NCI-H524 (cell line): ENCODE measurements at places on chromosomes 16 and 17.

DNA sequence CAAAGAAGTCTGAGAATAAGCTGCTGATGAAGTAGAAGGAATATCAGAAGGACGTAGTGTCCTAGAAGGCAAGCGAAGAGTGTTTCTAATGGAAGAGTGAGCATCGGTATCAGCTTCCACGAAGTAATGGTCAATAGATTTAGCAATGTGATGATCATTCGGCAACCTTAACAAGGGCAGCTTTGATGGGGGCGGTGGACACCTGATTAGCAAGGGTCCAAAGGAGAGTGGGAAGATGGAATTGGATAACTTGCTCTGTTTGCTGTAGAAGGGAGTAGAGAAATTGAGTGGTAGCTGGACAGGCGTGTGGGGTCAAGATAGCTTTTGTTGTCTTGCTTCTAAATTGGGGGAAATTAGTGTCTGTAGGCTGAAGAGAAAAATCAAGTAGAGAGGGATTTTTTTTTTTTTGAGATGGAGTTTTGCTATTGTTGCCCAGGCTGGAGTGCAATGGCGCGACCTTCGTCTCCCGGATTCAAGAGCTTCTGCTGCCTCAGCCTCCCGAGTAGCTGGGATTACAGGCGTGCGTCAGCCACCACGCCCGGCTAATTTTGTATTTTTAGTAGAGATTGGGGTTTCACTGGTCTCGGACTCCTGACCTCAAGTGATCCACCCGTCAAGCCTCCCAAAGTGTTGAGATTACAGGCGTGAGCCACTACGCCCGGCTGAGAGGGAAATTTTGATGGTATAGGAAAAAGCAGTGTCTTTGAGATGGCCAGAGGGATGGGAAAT lies 13.9 kb upstream of the HES7 start:
- DNase-seq: no peak

DNA sequence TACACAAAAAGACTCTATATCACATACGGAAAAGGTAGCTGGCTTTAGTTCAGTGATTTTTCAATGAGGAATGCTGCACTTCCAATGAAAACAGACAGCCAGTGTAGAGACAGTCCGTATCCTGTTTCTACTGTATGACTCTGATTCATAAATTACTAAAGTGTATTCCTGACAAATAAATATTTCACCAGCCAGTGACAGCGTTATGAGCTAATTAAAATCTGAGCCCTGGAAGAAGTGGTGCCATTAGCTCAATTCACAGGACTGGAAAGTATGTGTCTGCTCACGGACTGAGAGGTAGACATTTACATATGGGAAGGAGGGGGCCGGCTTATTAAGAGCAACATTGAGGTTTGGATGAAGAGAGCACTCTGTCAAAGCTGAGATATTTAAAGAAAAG lies 207.9 kb upstream of the RBFOX1 start:
- DNase-seq: no peak

DNA sequence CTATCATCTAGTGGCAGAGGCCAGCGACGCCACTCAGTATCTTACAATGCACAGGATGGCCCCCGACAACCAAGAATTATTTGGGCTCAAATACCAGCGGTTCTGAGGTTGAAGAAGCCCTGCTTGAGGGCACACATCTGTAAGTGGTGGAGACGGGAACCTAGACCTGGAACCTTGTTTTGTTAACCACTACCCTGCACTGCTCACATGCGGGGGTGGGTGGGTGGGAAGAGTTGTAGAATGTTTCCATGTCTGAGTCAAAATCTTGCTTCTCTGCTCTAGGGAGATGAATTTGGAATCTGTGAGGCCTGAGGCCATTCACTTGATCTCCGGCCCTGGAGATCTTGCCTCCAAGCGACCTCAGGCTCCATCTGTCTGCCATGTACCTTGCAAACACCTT lies 44.1 kb downstream of the ABCC1 start:
- no peak for DNase-seq

DNA sequence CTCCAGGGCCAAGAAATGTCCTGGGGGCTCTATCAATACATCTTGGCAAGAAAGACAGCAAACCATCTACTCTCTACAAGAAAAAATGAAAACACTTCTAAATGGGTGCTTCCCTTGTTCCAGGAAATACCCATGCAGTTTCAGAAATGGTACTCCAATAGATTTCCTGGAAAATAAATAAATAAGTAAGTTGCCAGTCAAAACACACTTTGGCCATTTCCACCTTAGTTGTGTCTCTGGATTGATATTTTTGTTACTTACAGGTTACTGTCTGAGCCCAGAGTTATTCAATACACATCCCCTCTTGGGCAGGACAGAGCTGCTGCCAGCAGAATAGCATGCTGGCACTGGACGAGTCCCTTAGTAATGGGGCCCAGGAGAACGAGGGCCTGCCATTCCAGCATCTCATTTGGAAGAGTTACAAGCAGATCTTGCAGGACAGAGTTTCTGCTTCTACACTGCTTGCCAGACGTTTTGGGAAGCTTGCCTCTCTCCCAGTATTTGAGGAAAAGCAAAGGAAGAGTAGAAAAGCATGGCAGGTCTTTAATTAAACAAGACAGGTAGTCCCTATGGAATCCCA lies 100.5 kb downstream of the SMG6 start:
- no peak for DNase-seq

DNA sequence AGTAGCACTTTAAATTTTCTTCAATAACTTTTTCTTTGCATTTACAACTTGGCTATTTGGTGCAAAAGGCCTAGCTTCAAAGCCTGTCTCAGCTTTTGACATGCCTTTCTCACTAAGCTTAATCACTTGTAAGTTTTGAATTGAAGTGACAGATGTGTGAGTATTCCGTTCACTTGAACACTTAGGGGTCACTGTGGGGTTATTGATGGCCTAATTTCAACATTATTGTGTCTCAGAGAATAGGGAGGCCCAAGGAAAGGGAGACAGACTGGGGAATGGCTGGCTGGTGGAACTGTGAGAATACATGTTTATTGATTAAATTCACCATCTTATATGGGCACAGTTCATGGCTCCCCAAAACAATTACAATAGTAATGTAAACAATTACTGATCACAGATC lies 84.1 kb downstream of the TAOK1 start:
- DNase-seq: peak; percentile 65

- DNase-seq: no peak
These were observed 13.7 kb downstream of the WNT9B start for GRCh38 chr17:46865100-46865499.

DNA sequence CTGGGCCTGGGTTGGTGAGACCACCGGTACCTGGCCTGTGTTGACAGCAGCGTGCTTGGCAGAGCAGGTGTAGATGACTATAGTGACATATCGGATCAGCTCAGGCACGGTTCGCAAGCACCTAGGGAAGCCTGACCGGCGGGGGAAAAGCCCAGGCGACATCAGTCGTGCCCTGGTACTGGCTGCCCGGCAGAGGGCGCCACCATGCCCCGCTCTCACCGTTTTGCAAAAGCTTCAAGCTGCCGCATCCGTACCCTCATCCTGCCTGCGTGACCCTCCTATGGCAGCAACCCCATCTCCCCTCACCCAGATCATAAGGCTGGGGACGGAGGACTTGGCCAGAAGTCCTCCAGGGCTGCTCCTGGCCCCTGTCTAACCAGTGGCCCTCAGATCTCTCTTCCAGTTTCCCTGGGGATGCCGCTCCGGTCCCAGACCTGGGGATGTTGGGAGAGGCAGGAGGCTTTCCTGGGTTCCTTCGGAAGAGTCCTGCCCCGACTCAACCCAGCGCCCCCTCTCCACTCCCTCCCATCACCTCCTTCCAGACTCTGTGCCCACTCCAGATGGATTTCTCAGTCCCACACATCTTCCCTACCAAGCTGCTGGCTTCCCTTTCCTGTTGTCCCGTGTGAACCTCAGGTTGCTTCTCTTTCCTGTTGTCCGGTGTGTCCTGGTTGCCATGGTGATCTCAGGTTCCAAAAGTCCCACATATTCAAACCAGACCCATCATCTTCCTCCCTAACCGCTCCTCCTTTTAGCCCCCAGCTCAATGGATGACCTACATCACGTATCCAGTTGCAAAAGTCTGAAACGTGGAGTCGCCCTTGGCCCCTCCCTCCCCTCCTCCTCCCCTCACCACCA lies 13.7 kb downstream of the ALOX12B start:
- peak; percentile 9 for DNase-seq

DNA sequence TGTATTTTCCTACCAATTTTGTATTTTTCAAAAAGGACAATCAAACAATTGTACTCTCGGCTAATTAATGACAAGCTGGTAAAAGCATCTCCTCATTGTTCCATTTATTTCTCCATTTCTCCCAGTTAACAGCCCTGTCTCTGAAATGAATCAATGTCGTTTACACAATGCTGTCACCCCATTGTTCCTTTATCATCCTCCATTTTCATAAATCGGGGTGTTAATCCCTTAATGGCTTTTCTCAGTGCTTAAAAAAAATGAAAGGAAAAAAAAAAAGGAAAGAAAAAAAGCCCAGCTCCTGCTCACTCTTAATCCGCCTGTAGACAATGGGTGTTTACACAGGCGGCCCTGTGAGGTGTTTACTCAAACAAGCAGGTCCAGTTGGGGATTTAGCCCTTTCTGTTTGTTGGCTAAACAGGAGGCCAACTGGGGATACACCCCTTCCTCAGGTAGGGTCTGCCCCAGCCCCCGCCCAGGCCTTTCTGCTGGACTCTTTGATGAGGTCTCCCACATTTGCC lies 86.8 kb upstream of the SALL1 start:
- DNase-seq: no peak

DNA sequence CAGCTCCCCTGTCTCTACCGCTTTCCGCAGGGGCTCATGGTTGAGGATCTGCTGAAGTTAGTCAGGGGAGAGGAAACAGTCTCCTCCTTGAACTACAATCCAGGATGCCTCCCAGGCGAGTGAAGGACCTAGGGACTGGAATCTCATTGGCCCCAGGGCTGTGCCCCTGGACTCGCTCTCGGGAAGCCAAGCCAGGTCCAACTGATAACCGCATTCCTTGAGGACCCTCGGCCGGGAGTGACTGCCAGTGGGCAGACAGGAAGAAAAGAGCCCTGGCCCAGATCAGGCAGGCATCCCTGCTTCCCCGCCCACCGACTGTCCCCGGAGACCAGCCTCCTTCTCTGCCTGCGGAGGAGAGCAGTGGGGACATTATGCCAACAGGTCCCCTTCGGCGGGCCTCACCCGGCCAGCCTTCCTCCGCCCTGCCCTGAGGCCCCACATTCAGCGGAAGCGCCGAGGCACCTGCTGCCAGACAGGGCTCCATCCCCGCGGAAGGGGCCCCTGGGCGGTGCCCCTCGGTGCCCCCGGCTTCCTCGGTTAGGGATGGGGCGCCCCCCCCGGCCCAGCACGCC lies 776 bp downstream of the LRRC75A start:
- no peak for DNase-seq

DNA sequence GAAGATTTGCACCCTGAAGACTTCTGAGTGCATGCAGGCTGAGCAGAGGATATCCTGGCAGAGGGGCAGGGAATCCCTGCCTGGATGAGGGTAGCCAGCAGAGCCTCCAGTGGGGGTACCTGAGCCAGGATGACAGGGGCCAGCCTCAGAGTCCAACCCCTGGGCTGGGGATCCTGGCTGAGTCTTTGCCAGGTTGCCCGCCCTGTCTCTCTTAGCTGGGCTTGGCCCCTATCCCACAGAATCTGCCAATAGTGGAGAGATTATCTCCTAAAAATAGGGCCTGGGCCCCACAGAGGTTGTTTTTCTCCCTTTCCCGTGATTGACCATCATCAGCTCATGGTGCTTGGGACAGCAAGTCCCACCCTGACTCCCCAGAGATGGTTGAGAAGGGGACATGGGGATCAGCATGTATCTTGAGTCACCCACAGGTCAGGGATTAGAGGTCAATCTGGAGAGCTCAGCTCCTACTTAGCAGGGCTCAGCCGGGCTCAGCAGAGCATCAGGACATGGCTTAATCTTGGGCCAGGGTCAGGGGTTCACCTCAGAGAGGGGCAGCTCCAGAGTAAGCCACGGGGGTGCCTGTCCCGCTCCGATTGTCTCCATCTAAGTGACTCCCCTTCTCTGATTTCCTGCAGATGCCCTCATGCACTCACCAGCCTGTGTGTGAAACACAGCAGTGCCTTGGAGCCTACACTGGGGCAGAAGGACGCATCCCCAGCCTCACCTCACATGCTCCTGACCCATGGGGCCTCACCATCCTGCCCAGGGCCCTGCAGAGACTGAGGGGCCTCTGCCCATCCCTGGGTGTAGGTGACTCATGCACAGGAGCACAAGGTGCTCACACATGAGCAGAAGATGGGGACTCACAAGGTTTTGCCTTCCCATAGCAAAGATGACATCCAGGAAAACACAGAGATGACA lies 11.5 kb downstream of the CDH16 start:
- no peak for DNase-seq

- no peak for DNase-seq
These were observed at the start of gene NOD2 for GRCh38 chr16:50692999-50693781. NOD2 (plus strand) TSS chr16:50693606; CDS start chr16:50699496, 5,890 bp downstream.

DNA sequence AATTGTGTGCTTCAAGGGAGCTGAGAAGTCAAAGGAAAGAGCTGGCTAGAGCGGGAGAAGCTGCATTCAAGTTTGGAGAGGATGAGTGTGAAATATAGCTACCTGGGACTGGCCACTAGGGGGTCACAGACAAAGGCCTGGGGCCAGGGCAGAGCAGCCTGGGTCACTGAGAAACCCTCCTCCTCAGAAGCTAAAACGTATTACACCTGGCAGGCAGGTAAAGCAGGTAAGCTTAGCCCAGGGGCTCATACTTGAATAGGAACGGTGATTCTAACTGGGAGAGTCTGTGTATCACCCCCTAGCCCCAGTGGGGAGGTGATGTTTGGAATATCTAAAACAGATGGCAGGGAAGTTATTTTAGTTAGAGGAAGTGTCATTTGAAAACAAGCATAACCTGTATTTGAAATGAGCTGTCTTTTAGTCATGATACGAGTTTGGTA lies 6.8 kb downstream of the KRT37 start:
- no peak for DNase-seq

DNA sequence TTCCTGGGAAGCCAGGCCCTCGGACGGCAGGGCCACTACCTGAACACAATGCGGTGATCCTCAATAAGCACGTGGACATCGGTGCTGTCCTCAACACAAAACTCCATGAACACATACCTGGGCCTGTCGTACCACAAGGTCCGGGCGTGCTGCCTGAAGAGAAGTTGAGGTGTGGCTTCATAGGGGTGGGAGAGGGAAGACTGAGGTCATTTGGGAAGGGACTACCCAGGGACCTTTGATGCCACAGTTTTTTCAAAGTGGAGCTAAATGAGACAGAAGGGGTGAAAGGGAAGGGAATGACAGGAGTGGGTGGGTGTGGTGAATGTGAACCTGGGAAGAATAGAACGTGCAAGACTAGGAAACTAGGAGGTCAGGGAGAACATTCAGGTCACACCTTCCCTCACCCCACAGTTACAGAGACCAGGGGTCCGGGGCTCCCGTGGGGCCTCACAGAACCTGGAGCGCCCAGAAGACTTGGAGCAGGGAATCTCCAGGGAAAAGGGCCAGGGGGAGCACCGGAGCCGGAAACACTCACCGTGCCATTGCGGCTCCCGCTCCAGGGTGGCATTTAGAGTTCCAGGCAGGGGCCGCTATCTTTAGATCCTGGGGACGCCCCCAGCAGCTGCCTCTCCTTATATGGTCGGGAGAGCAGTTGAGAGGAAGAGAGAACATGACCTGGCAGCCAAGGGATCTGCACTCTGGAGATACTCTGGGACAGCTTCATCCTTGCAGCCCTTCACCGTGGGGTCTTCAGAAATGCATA lies at the start of gene PTGES3L:
TSS of gene PTGES3L (minus strand) at position 570 of the 763 bp plus-strand sequence. CDS start at position 543, 27 bp downstream.
- peak; percentile 63 for DNase-seq

- no peak for DNase-seq
These were observed 28.1 kb downstream of the SERPINF1 start for GRCh38 chr17:1789936-1790335.

- no peak for DNase-seq
These were observed 468 bp downstream of the IL4R start for GRCh38 chr16:27314161-27314723.
